IPS DF 19.7 (cell line): ENCODE measurements at places on chromosomes 2 and 18.

- DNase-seq: no peak
Measured at GRCh38 chr2:199662255-199662654, 188.7 kb downstream of the FTCDNL1 start.

- DNase-seq: no peak
Measured at GRCh38 chr18:66641056-66641455, 37.2 kb upstream of the CDH19 start.

DNA sequence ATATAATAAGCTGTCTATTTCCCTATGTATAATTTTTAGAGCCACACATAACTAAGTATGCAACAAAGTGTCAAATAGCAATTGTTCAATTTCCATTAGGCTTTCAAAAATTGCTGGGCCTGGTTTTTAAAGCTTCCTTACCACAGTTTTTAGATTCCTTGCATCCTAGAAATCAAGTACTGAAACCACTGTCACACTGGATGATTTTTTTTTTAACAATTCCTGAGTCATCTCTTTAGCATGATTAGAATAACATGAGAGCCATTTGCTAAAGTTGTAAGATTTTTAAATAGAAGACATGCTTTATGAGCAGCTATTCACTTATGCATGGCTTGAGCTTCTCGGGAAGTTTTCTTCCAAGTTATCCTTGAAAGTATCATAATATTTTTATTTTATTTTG lies 319.5 kb upstream of the NXPH2 start:
- no peak for DNase-seq

DNA sequence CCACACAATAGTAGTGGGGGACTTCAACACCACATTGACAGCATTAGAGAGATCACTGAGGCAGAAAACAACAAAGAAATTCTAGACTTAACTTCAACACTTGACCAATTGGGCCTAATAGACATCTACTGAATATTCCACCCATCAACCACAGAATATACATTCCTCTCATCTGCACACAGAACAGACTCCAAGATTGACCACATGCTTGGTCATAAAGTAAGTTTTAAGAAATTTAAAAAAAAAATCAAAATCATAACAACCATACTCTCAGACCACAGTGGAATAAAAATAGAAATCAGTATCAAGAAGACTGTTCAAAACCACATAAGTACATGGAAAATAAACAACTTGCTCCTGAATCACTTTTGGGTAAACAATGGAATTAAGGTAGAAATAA lies 9.0 kb upstream of the FLACC1 start:
- DNase-seq: no peak

GRCh38 chr2:8121826-8122513 lies 559.9 kb upstream of the ID2 start:
- DNase-seq: no peak

GRCh38 chr2:196315388-196316049 lies 144.1 kb upstream of the STK17B start:
- DNase-seq: no peak

DNA sequence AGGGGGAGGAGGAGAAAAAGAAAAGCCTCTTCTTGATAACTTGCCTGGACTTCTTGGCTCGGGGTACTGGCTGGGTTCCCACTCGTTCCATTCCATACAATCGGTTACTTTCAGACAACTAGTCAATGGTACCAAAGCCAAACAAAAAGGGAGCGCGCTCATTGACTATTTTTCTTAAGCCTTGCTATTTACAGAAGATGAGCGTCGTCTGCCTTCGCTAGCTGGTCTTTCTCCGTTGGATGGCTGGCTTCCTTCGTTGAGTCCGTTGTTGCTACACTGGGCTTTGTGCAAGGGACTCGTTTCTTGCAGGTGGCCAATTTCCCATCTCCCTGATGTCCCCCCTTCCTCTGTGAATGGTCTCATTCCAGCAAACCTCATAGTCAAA lies 260.4 kb downstream of the ZNF516 start:
- no peak for DNase-seq

GRCh38 chr2:96325041-96325883 lies at the start of gene ITPRIPL1:
Gene ITPRIPL1, plus strand, starts transcription at chr2:96325317. Its CDS starts 523 bp downstream, at chr2:96325840.
- DNase-seq: no peak

GRCh38 chr2:229154381-229154780 lies 116.7 kb downstream of the PID1 start:
- no peak for DNase-seq

- DNase-seq: no peak
Measured at GRCh38 chr2:49379406-49379805, 225.1 kb upstream of the FSHR start.

DNA sequence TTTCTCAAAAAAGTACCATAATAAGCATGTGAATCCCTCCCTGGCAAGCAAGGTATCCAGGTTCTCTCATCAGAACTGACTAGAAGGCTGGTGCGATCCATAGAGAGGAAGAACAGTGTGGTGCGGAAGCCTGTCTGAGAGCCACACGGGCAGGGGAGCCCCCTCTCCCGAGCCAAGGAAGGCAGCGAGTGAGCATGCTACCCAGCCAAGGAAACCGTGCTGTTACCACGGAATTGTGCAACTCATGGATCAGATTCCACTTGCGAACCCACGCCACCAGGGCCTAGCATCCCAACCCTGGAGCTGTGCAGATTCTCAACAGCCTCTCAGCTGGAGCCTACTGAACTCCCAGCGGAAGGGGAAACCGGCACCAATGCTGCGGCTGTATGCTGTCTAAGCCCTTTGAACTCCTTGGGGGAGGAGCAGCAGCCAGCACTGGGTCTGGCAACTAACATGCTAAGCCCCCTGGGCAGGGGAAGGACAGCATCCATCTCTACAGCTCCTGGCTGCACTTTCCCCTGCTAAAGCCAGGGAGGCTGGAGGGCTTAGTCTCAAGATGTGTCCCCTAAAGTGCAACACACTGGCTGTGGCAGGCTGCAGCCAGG lies 823.1 kb downstream of the EPHA4 start:
- no peak for DNase-seq

GRCh38 chr2:70641263-70641784 lies 87.7 kb upstream of the TGFA start:
- no peak for DNase-seq

GRCh38 chr2:197707316-197708213 lies 2.4 kb downstream of the MARS2 start:
- no peak for DNase-seq

DNA sequence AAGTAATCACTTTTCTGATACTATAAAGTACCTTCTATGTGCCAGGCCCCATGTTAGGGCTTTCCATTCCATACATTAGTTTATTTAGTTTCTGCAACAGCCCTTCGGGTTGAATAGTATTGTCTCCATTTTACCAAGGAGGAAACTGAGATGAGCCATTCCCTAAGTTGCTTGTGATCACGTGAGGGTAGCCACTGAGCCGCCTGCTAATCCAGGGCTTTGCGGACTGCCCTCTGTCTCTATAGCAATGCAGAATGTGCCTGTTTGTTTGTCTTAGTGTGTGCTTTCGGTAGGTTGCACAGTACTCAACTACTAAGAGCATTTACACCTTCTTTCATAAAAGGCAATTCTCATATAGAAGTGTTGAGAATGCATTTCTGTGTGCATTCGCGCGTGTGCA lies 5.0 kb downstream of the EMILIN2 start:
- no peak for DNase-seq

GRCh38 chr2:173119944-173120343 lies 44.3 kb downstream of the MAP3K20 start:
- DNase-seq: no peak

DNA sequence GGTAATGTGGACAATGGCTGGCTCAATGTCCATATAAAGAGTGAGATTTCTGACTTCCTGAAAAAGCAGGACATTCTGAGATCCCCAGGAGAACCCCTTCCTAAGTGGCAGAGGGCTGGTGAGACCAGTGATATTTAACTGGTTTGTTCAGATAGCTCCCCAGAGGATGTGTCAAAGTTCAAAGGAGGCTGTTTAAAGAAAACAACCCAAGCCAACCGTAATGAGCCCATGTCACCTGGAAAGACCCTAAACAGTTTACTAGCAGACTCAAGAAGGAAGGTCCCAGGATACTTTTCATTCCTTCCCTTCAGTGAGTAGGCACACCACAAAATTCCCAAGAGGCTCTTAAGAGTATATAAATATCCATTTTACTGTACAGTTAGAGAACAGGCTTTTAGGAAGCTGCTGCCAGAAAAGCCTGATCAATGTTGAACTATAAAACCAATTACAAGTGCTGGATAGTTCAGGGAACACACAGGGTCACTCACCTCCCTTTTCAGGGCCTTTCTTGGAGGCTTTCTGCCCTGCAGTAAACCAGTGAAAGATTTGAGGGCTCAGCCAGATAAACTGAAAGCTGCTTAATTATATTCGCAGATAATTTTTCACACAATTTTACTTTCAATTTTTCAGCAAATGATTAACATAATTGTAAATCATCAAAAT lies 293.5 kb downstream of the ASXL3 start:
- DNase-seq: no peak

DNA sequence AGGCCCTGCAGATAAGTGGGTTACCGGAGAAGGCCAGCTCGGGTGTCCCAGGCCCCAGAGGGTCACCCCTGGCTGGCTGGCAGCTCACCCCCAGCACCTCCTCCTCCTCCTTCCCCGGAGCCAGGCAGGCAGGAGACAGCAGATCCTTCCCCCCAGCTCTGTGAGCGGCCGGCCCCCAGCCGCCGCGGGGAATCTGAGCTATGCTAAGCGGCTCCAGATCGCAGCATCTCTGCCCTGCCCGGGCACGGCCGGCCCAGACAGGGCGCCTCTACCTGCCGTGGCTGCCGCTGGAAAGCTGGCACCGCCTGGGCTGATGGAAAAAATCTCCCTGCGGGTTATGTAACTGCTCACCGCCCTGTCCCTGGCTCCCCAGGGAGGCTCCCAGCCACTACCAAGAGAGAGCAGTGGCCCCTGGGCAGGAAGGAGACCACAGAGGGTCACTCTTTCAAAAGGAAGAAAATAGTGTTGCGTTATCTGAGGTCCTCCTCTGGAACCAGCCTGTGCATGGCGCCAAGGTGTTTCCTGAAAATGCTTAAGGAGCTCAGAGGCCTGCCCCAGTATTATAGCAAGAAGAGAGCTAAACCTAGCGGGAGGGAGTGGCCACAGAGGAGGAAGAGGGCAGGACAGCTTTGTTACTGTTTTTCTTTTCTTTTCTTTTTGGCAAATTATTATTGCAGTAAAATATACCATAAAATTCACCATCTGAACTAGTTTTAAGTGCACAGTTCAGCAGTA lies 179.0 kb downstream of the SMAD7 start:
- no peak for DNase-seq

DNA sequence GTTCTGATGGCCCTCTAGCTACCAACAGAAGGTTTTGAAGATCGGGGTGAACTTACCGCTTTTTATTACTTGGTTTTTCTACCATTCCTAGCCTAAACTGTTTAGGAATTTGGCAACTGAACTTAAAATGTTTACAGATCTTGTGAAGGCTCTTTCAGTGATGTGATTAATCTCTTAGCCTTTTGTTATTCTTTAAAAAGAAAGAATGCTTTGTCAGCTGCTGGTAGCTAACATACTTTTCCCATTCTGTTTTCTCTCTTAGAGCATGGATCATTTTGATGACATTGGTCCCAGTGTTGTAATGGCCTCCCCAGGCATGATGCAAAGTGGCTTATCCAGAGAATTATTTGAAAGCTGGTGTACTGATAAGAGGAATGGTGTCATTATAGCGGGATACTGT lies 18.1 kb downstream of the CPSF3 start:
- no peak for DNase-seq

DNA sequence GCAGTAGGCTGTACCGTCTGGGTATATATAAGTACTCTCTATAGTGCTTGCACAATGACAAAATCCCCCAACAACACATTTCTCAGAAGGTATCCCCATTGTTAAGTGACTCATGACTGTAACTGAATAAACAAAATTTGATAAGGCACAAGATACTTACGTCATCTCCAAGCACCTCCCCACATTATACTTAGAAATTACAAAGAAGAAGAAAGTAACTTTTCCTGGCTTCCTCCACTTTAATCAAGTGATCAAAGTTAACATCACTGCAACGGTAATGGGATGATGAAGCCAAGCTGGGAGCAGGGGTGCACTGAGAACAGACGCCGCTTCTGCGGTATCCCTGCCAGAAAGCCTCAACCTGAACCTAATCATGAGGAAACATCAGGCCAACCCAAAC lies 9.7 kb downstream of the TNS1 start:
- DNase-seq: no peak

DNA sequence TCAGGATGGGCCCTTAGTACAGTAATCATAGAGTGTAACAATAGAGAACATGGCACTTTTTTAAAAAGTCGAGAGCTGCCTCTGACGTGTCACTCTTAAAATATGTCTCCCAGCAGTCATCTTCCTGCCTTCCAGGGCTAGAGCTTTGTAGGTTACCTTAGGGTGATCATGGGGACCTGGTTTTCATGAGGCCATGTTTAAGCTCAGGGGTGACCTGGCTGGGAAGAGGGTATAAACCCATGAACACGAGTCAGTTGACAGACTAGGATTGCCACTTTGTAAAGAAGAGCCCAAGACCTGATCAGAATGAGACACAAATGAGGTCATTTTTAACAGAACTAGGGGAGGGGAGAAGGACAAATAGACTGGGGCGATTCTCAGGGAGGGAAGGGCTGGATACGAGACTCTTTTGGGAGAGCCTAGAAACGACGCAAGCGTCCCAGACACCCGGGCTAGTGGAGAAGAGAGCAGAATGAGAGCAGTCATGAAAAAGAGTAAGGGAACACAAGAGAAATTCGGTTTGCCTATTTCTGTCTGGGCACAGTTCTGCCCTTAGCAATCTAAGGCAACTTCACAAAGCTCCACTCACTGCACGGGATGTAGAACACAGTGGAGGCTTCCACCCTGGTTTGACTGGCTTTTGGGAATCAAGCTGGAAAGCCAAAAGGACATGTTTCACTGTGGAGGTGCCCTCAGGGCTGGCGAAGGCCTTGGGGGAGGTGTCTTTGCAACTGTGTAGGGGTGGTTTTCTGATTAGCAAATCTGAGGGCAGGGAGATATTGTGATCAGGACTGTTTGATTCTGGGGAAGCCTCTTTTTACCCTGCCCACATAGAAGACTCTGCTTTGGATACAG lies 1.8 kb upstream of the RAB31 start:
- DNase-seq: no peak

GRCh38 chr18:13633700-13634099 lies 92.7 kb downstream of the FAM210A start:
- DNase-seq: no peak

GRCh38 chr2:12964904-12965539 lies 248.3 kb downstream of the TRIB2 start:
- DNase-seq: no peak

GRCh38 chr2:127074358-127074757 lies 32.6 kb downstream of the BIN1 start:
- no peak for DNase-seq

GRCh38 chr2:236870370-236870769 lies 215.3 kb upstream of the COPS8 start:
- DNase-seq: no peak
